AML-193 (cell line): ENCODE measurements at places on chromosomes 5 and 9.

DNA sequence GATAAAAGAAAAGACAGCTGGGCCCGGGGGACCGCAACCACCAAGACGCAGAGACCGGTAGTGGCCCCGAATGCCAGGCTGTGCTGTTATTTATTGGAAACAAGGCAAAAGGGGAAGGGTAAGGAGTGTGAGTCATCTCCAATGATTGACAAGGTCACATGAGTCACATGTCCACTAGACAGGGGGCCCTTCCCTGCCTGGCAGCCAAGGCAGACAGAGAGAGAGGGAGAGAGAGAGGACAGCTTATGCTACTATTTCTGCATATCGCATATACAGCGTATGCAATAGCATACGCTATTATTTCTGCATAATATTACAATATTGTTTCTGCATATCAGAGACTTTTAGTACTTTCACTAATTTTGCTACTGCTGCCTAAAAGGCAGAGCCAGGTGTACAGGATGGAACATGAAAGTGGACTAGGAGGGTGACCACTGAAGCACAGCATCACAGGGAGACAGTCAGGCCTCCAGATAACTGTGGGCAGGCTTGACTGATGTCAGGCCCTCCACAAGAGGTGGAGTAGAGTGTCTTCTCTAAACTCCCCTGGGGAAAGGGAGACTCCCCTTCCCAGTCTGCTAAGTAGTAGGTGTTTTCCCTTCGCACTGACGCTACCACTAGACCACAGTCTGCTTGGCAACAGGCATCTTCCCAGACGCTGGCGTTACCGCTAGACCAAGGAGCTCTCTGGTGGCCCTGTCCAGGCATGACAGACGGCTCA lies 50.3 kb downstream of the RFX3 start:
- DNase-seq = no peak

DNA sequence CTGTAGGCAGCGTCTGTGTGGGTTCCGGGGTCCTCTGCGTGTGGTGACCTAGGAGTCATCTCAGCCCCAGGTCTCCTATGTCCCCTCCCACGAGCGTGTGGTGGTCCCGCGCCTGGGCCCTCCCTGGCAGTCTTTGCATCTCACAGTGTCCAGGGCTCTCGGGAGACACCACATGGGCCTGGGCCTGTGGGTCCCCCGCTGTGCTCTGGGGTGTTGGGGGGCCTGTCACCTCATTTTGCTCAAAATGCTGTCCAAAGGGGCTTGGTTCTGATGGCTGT lies 27.1 kb downstream of the CEP72 start:
- DNase-seq = no peak

- no peak for DNase-seq
Observed at GRCh38 chr5:2205596-2206226, 323.0 kb upstream of the IRX4 start.

DNA sequence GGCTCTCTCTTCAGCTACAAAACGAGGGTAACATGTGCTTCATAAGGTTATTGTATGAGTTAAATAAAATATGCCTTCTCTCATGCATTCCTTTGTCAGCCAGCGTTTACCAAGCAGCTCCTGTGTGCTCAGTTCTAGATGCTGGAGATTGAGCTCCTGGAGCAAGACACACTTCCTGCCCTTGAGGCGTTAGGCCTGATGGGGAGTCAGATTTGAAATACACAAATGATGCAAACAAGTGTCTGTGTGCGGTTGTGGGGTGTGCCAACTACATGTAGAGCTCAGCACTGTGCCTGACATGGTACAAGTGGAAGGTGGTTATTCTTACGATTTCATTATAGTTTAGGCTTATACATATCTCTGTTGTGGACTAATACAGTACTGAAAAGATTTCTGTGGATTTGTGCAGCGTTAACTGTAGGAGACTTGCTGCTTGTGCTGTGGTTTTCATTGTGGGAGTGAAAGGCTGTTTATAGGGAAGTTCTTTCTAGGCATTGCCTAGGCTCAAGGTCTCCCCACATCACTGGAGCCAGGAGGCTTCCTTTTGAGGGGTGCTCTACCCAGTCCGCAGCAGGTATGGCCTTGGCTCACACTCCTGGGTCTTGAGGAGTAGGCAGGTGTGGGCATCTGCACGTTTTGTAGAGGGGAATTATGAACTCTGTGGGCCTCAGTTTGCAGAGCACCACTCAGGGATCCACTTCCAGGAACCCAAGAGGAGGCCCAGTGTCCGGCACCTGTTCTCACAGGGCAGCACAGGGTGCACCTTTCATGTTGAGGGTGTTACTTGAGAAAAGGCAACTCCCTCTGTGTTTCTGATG lies 39.8 kb upstream of the ANGPTL2 start:
- peak; percentile 31 for DNase-seq

DNA sequence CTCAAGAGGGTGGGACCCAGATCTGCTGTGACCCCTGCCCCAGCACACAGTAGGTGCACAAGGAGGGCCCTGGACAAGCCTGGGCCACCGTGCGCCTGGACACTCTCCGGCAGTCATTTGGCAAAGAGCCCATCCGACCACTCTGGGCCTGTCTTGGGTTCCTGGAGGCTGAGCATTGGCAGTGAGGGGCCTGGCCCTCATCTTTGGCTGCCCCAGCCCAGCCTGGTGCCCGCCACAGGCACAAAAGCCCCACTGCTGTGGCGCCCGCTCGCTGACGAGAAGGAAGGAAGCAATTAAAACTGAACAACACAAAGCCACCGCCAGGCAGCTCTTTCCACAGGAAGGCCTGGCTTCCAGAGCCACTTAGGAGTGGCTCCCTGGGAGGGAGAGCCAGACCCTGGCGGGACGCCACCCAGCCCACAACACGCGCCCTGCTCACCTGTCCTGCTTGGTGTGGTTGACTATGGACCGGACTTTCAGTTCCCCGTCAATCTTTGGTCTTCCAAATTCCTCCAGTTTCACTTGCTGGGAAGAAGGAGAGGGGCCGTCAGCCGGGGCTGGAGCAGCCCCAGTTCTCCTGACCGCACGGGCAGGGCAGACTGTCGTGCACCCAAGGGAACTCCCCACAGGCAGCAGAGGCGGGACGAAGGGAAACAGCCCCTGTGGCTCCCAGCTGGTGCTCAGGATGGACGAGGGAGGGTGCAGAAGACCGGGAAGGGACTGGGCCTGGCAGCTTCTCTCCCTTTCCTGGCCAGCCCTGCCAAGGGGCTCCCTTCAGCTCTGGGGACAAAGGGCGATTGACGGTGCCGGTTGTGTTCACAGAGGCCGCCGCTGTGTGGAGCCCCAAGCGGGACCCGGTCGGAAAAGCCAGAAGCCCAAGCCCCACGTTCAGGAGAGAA lies 50.9 kb upstream of the SARDH start:
- no peak for DNase-seq

GRCh38 chr5:64947801-64948200 lies 179.1 kb downstream of the CWC27 start:
- no peak for DNase-seq

DNA sequence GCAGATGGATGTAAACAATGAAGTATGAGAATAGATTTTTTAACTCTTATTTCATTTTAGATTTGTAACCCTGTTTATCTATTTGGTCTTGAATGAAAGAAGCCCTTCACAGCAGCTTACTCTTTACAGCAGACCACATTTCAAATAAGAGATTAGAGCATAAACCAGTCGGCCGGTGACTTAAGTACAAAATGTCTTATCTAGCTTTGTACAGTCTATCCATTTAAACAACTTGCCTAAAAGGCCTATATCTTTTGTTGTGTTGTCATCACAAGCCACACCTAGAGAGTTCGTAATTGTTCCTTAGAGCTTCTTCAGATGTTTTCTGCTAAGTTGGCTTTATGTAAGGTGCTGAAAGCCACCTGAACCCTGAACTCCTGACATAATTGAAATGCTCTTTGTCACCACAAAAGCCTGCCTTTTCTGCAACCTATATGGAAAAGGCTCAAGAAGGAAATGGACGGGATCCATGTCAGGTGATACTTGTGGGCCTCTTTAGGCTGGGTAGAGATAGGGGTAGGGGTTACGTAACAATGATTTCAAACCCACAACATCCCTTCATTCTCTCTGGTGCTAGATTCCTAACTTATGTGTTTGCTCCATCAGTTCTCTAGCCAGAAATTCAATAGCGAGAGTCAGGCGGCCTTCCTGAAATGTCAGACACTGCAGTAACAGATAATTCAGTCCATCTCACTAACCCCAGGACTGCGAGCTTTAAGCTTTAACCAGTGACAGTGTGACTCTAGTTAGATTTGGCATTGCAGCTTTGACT lies 162.5 kb downstream of the CD180 start:
- peak; percentile 13 for DNase-seq

GRCh38 chr5:60540856-60541805 lies 158.8 kb downstream of the DEPDC1B start:
- DNase-seq = no peak
